ENCODE measurements at places on chromosomes 16 and 17.

DNA sequence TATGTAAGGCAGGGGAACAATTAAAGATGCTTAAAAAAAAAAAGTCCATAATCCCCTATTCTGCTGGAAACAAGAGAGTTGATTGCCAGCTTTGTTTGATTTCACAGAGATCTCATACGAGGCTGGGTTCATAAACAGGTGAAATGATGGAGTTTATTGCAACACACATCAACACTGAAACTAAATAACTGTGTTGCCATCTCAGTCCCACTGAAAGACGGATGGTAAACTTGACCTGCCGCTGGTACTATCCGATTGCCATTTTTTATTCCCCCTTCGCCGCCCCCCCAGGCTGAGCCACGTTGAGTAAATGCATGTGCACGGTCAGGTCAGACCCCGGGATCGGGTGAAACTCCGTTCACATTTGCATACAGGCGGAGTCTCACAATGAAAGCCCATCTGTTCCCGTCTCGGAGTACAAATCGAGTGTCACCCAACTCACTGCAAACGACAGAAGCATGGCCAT, 119.2 kb downstream of the SKAP1 start:
- no peak for DNase-seq

DNA sequence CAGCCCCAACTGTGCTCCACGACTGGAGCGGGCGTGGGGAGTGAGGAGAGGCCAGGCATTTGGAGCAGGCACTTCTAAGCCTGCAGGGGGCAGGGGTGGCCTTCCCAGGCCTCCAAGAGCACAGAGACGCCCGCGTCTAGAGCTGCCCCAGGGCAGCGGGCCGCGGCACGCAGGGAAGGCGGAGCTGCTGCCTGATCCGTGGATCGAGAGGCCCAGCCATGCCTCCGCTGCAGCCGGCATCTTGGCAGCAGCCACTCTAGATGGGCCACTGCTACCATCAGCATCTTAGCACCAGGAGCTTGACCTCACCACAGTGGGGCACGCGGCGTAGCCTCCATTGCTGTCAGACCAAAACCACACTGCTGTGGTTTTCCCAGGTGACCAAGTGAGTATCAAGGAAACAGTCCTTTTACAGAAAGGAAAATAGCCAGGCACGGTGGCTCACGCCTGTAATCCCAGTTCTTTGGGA, 20.4 kb upstream of the WDR45B start:
- no peak for DNase-seq

GRCh38 chr17:72296456-72296855, 175.6 kb downstream of the SOX9 start:
- no peak for DNase-seq

DNA sequence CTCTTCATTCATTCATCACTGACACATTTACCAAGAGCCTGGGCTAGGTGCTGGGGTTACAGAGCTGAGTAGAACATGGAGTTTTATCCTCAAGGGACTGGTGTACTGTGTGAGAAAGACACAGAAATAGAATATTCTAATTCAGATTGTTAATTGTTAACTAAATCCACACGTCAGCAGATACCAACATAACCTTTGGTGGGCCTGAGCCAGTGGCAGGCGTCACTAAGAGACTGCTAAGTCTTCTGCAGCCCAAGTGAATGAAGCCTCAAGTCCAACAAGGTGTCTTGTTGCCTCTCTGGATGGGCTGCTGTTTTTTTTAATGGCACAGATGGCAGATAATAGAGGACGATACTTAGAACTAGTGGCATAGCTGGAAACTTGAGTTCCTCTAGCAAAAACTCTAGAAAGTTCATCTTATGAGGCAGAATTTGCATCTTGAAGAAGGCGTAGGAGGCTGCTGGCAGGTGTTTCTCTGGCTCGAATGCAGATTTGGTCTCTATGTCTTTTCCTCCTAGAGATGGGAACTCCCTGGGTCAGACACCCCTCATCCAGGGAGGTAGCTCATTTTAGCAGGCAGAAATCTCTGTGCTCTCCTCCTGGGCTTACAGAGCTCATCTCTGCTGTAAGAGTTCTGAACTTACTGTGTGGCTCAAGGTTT, 179.5 kb downstream of the NTN1 start:
- no peak for DNase-seq

DNA sequence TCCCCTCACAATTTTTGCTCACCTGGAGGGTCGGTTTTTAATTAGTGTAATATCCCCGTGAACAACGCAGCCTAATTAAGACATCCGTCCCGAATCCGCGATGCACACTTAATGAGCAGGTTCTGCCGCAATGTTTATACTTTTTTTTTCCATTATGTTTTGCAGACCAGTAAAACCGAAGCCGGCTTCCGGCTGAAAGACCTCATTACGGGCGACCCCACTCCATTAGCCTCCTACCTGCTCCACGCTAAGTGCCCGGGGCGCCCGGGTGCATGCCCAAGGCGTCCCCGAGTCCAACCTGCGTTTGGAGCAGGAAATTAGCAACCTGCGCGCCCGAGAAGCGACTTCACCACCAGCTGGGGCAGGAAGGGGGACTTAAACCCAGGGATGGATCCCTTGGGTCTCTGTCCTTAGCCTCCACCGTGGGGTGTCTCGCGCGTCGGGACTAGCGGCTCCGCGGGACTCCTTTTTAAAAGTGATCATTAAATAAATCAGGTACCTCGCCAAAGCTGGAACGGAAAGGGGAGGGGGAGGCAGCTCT, 1.7 kb downstream of the RBFOX3 start:
- DNase-seq = no peak

- DNase-seq = no peak
Observed at GRCh38 chr17:40621578-40621977, 26.0 kb downstream of the SMARCE1 start.

DNA sequence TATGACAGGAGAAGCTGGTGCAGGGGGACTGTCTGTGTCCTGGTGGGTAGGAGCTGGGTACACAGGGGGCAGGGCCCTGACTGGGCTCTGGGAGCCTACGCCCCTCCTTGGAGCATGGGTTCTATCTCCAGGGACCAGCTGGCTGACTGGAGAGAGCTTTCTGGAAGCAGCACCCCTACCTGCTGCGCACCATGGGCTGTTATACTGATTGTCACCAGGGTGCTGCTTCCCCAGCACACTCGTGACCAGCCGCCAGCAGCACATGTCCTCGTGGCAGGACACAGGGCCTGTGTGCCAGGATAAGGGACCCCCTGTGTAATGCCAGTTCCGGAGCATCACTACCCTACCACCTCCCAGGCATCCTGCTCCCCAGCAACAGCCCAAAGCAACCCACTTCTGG, 106.0 kb downstream of the AMFR start:
- no peak for DNase-seq

- DNase-seq = no peak
Observed at GRCh38 chr16:75702242-75702641, 981 bp upstream of the DUXB start.

DNA sequence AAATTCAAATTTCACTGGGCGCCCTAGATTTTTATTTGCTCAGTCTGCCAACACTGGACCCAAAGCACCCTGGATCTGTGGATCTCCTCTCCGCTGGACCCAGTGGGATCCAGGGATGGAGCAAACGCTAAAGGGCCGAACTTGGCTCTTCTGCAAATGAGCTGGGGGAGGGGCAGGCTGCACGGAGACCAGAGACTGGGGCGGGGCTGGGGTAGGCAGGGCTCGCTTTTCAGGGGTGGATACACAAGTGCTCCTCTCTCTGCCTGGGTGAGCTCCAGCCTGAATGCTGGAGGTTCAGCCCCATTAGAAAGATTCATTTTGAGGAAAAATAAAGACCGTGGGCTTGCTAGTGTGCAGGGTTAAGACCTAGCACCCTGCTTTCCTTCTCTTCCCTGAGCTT, 8.9 kb downstream of the CBX4 start:
- DNase-seq = no peak

DNA sequence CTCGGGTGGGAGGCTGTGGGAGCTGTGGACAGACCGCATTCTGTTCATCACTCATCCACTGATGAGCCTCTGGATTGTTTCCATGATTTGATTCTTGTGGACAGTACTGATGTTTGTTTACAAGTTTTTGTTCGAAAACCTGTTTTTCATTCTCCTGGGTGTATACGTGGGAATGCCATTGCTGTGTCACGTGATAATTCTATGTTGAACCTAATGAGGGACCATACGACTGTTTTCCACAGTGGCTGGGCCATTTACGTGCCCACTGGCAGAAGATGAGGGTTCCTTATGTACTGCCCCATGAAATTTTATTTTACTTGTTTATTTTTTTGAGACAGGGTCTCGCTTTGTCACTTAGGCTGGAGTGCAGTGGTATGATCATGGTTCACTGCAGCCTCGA, 2.6 kb upstream of the ALG1 start:
- no peak for DNase-seq

DNA sequence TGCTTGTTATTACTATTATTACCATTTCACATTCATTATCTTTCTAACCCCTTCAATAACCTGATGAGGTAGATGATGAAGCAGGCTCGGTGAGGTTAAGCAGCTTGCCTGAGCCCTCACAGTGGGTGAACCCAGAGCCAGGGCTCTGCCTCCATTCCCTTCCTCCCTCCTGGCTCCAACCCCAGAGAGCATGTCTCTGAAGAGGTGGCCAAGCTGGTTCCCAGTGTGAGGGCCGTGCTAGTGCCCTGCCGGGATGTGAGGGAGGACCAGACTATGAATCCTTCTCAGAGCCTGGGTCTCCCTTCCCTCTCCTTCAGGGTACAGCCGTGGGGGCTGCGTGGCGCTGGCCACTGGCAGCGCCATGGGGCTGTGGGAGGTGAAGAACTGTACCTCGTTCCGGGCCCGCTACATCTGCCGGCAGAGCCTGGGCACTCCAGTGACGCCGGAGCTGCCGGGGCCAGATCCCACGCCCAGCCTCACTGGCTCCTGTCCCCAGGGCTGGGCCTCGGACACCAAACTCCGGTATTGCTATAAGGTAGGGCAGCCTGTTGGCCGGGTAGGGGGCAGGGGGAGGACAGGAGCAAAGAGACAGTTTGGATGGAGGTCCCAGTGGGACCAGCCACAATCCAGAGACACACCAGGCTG, 49.6 kb downstream of the MRC2 start:
- no peak for DNase-seq

Measured in astrocyte of the cerebellum (primary cell).